Activated naive CD8-positive, alpha-beta T cell treated with anti-CD3 and anti-CD28 coated beads for 36 hours (primary cell): ENCODE measurements at places on chromosomes 6 and 20. TPM values are rescaled to one million over a fixed set of nuclear protein-coding genes. Genes with fewer than 3 reads are reported as not detected.

Gene MUCL3
- total RNA-seq = not detected

DNA sequence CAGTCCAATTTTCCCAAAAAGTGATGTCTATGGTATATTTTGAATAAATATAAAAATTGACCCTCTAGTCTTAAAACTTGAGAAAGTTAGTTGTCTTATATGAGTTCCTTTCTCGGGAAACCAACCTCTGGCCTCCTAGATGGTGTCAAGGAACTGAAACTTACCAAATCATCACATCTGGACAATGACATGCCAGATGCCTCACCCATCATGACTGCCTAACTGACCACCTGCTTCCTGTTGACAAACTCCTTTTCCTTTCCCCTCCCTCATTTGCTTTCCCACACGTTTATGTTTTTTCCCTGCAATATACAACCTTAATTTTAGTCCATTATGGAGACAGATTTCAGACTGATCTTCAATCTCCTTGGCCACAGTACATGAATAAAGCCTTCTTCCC lies 731.0 kb downstream of the EPHA7 start:
- no peak for DNase-seq
- H3K27ac ChIP-seq = no peak overlapping the region
- no peaks in the 10 kb centered on the region for H3K36me3 ChIP-seq
- no peak overlapping the region for H3K4me3 ChIP-seq

- H3K27ac ChIP-seq = no peak overlapping the region
- H3K27me3 ChIP-seq = no peaks in the 10 kb centered on the region
- no peak for DNase-seq
- H3K4me3 ChIP-seq = no peak overlapping the region
- H3K4me1 ChIP-seq = no peaks in the 10 kb centered on the region
Observed at GRCh38 chr20:16311756-16312155, 261.5 kb downstream of the KIF16B start.

DNA sequence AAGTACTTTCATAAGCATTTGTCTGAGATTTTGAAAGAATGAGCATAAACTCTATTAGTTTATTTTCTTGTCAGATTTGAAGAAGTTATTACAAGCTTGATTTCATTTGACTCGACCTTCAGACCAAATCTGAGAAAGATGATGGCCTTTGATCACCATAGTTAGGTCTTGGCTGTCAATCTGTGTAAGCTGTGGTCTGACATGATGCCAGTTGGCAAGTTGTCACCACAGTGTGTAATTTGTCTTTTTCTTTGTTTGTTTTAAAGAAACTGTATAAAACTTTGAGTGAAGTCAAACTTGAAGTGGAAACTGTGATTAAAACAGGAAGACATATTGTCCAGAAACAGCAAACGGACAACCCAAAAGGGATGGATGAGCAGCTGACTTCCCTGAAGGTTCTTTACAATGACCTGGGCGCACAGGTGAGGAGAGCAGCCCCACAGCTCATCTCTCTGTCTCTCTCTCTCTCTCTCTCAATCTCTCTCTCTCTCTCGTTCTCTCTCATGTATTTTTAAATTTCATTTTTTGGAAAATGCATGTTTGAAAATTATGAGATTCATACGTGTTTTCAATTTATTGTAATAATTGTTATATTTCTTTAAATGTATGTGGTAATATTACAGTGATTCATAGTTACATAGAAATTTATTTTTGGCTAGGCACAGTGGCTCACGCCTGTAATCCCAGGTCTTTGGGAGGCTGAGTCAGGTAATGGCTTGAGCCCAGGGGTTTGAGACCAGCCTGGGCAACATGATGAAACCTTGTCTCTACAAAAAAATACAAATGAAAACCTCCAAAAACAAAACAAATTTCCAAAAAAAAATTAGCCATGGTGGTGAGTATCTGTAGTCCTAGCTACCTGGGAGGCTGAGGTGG lies 208.1 kb downstream of the UTRN start:
- DNase-seq = no peak
- H3K27ac ChIP-seq = no peak overlapping the region
- peaks cover 7% of the 10 kb centered on the region for H3K4me1 ChIP-seq
- no peaks in the 10 kb centered on the region for H3K27me3 ChIP-seq

Gene XKR7
- 0.04 TPM for total RNA-seq

GRCh38 chr6:166569206-166569605 lies 17.3 kb downstream of the RAMACL start:
- H3K36me3 ChIP-seq = no peaks in the 10 kb centered on the region
- DNase-seq = no peak
- no peak overlapping the region for H3K27ac ChIP-seq
- H3K4me1 ChIP-seq = no peaks in the 10 kb centered on the region
- no peaks in the 10 kb centered on the region for H3K27me3 ChIP-seq

DNA sequence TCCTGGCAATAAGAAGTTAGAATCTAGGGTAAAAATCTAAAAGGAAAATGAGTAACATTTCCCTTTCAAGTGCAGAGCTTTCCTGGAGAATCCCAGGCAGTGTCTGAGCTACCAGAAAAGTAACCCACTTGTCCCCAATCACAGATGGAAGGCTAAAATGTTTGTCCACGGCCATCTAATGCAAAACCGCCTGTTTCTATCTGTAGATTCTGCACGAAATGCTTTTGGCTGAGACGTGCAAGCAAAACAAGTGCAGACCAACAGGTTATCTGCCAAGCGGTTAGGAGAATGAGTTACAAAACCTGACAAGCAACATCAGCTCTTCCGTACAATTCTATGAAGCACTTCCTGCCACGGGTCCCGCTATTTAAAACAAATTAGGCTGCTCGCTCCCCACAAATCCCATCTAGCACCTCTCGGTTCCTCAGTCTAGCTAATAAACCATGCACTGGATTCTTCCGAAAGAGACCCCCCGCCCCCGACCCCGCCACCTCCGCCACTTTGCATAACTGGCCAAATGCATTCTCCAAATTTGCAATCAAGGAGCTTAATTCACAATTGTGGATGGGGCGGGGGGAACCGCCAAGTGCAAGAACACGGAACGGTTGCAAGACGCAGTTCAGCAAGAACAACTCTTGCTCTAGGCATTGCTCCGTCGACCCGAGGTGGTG lies 1.4 kb downstream of the ELOVL5 start:
- peak overlapping the region; percentile 87 for H3K27ac ChIP-seq
- H3K4me1 ChIP-seq = peaks cover 44% of the 10 kb centered on the region
- no peaks in the 10 kb centered on the region for H3K27me3 ChIP-seq
- no peak for DNase-seq
- peak overlapping the region; percentile 92 for H3K4me3 ChIP-seq

- no peak for DNase-seq
- H3K27ac ChIP-seq = no peak overlapping the region
- H3K27me3 ChIP-seq = peaks cover 42% of the 10 kb centered on the region
- peaks cover 14% of the 10 kb centered on the region for H3K36me3 ChIP-seq
Observed at GRCh38 chr20:13223736-13224520, 2.9 kb downstream of the ISM1 start.

Gene ZSCAN31
- total RNA-seq = 3.0 TPM

DNA sequence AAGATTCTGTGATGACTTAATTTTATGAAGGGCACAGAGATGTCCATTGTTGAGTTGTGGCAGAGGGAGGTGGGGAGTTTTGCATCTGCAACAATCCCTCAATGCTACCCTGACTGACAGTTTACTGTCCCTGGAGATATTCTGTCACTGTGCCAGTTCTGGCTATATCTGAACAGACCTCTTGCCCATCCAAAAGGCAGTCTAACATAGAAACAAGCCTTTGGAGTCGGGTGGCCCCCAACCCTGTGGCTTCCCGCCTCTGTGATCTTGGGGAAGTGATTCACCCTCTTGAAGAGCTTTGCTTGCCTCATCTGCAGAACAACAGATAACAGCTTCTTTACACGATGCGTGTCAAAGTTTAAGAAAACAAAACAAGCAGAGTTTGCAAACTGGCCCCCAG lies 3.8 kb upstream of the E2F1 start:
- peak overlapping the region; percentile 84 for H3K27ac ChIP-seq
- peak overlapping the region; percentile 63 for H3K4me3 ChIP-seq
- H3K4me1 ChIP-seq = peaks cover 47% of the 10 kb centered on the region
- peaks cover 5% of the 10 kb centered on the region for H3K36me3 ChIP-seq

- peaks cover 29% of the 10 kb centered on the region for H3K27me3 ChIP-seq
- no peak overlapping the region for H3K27ac ChIP-seq
- no peak for DNase-seq
- no peaks in the 10 kb centered on the region for H3K36me3 ChIP-seq
Observed at GRCh38 chr6:3516092-3516491, 59.2 kb upstream of the SLC22A23 start.

Gene HLA-DRA
- 9.8 TPM for total RNA-seq

GRCh38 chr6:136031982-136032381 lies 180.5 kb downstream of the PDE7B start:
- no peak overlapping the region for H3K4me3 ChIP-seq
- H3K27me3 ChIP-seq = no peaks in the 10 kb centered on the region
- no peak overlapping the region for H3K27ac ChIP-seq
- H3K4me1 ChIP-seq = peaks cover 4% of the 10 kb centered on the region
- no peak for DNase-seq

DNA sequence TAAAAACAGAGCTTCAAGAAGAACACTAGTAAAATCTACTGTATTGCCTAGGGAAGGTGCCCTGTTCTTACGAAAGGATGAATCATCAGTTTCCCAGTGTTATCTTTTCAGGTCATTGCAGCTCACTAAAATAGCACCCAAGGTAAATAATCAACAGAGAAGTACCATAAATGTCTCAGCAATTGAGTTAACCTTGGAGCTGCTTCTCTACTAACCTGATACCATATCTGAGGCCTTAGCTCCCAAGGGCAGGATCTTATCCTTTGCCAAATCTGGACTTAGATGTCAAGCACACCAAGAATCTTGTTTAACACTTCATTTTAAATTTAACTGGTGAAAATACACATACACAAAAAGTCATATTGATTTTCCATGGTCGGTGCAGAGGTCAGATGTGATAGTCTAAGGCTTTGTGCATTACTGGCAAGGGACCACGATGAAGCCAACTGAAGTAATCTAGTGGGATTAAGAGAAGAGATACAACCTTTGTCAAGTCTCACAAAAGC lies 81.5 kb downstream of the EDN1 start:
- no peaks in the 10 kb centered on the region for H3K4me1 ChIP-seq
- H3K36me3 ChIP-seq = no peaks in the 10 kb centered on the region
- no peak for DNase-seq
- H3K4me3 ChIP-seq = no peak overlapping the region
- peaks cover 11% of the 10 kb centered on the region for H3K27me3 ChIP-seq

DNA sequence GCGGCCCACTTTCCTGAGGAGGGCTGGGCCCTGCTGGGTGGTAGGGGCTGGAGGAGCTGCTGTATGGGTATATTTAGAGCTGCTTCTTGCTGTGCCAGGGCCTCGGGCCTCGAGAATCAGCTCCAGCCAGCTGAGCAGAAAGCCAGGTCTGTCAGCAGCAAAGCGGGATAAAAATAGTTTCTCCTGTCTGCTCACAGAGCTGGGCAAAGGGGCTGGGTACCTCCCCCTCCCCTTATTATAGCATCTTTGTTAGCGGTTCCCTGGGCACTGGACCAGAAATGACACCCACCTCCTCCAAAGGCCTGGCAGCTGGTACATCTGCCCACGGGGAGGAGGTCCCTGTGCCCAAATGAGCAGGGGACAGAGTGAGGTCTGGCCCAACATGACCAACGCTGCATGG lies 6.0 kb downstream of the SCRT2 start:
- DNase-seq = no peak
- peaks cover 5% of the 10 kb centered on the region for H3K4me1 ChIP-seq
- no peaks in the 10 kb centered on the region for H3K36me3 ChIP-seq
- no peak overlapping the region for H3K27ac ChIP-seq
- H3K4me3 ChIP-seq = no peak overlapping the region

DNA sequence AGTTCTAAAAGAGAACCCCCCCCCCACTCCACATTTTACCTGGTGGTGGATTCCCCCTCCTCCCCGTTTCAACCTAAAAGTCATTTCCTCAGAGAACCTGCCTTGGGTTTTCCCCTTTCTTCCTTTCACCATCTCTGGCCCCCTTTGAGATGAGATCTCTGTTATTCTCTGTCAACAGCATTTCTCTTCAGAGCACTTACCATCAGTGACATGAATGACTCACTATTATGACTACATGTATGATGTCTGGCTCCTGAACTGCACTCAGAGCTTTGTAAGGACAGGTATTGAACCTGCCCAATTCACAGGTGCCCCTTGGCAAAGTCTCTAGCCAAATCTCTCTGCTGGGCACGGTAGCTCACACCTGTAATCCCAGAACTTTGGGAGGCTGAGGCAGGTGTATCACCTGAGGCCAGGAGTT lies 61.4 kb upstream of the JARID2 start:
- H3K4me1 ChIP-seq = peaks cover 14% of the 10 kb centered on the region
- peak overlapping the region; percentile 91 for H3K27ac ChIP-seq
- no peaks in the 10 kb centered on the region for H3K27me3 ChIP-seq

Gene ADGRG6
- total RNA-seq = 1.5 TPM

DNA sequence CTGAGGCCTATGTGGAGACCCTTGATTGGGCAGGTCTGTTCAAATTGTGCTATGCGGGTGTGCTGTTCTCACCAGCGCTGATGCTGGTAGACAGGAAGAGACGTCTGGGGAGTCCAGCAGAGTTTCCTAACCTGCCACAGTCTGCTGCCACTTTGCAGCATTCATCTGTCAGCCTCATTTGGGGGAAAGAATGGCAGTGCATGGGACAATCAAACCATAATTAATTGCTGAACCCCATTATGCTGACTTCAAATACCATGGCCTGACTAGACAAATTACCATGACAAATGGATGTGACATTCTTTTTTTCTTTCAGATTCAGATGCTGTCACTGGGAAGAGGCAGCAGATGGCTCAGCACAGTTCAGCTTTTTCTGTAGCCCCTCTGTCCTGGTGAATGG lies 171.4 kb upstream of the SYNDIG1 start:
- no peak overlapping the region for H3K27ac ChIP-seq
- DNase-seq = no peak
- H3K4me3 ChIP-seq = no peak overlapping the region
- no peaks in the 10 kb centered on the region for H3K36me3 ChIP-seq

DNA sequence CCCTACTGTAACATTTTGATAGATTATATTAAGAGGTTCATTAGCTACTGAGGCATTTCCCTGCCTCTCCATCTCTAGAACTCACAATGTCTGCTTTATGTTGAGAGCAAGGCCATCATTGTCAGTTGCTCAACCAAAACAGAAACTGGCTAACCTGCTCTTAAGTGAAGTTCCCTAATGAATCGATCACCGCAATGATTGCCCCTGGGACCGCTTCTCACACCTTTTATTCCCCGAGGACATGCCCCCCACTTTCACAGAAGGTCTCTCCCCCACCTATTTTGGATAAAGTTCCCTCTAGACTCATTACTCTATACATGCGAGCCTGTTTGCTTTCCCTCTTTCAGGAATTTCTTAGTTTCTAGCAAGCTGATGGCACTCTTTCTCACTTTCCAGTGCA lies 108.8 kb downstream of the FAM217A start:
- peaks cover 3% of the 10 kb centered on the region for H3K27me3 ChIP-seq
- H3K4me1 ChIP-seq = no peaks in the 10 kb centered on the region
- H3K4me3 ChIP-seq = no peak overlapping the region
- DNase-seq = no peak
- H3K36me3 ChIP-seq = no peaks in the 10 kb centered on the region
